ENCODE measurements at places on chromosomes 16 and 17.

DNA sequence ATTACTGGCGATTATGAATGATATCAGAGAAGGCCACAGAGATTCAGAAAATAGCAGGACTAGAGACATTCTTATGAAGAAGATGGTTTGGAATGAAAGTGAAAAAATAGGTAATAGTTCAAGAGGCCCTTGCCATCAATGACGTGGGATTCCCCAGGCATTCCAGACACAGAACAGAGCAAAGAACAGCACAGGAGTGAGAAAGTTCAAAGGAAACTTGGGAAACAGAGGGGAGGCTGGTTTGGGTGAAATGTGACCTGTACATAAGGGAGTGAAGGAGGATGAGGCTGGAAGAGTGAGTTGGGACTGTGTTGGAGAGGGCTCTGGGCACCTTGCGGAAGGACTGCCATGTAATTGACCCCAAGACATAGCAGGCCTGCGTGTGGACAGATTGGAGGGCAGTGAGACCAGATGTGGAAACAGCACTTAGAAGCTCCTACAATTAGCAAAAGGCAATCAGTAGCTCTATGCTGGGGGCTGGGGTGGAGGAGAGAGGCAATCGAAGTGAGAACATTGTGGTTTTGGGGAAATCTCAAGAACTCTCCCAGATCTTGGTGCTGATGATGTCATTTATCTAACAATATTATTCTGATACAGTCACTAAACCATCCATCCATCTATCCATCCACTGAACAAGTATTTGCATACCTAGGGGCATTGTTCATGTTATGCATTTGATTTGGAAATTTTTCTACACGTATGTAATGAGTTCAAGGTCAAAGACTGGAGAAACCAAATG lies 365.3 kb upstream of the ZFHX3 start:
- DNase-seq: no peak

DNA sequence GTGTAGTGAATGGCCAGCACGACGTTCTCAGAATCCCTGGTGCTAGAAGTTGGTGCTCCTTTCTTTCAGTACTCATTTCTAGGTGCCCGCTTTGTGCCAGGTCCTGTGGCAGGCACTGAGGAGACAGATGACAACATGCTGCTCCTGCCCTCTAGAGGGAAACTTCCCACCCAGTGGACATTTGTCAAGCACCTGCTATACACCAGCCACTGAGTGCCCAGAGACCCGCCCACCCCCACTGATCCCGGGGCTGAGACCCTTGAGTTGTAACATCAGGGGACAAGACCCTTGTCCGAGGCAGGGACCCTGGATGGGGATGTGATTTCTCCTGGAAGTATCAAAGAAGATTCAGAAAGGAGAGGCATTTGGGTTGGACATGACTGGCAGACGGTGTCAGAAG lies 25.1 kb downstream of the UNC13D start:
- no peak for DNase-seq

DNA sequence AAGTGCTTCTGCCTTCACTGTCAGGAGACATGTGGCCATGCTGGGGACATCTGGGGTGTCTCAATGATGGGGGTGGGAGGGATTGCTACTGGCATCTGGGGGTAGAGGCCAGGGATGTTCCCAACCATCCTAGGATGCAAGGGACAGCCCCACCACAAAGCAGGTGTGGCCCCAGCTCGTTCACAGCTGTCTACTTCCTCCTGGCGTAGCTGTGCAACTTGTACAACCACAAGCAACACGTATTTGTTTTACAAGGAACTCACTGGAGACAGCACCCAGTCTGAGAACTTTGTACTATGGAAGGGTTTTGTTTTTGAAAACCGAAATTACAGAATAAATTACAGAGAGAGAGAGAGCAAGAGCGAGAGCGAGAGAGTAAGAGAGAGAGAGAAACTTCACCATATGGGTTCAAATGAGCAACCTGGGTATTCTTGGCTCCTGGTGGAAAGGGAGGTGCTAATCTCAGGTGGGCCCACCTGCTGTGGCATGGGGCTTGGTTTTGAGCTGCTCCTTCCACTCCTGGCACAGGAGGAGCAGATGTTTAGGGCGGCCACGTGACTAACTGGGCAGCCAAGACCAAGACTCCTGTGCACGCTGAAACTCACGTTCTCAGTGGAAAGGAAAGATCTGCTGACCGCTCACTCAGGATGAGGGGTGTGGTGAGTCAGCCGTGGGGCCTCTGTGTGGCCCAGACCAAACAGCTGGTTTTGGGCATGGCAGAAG lies 17.5 kb upstream of the TNFRSF13B start:
- DNase-seq: no peak

- DNase-seq: no peak
Observed at GRCh38 chr17:74824961-74825627, 34.6 kb downstream of the GRIN2C start.

- peak; percentile 84 for DNase-seq
Observed at GRCh38 chr17:35433075-35433894, 985 bp upstream of the SLFN12 start.

GRCh38 chr16:57299009-57299718 lies 14.7 kb upstream of the PLLP start:
- DNase-seq: peak; percentile 27

GRCh38 chr17:80838311-80839025 lies 153.2 kb upstream of the CHMP6 start:
- no peak for DNase-seq

GRCh38 chr17:29883497-29883896 lies 46.5 kb downstream of the SSH2 start:
- DNase-seq: no peak

DNA sequence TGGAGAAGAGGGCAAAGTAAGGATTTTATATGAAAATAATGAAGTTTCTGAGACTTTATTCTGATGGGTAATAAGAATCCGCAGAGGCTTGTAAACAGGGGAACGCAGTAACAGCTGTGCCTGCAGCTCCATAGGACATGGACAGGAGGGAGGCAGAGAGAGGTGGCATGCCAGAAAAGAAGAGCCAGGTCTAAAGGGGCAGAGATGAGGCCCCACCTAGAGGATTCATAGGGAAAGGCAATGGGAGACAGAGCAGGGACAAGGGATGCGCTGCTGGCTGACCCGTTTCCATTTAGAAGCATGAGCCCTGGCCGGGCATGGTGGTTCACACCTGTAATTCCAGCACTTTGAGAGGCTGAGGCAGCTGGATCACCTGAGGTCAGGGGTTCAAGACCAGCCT lies 340.3 kb upstream of the CDH5 start:
- no peak for DNase-seq

- DNase-seq: no peak
Observed at GRCh38 chr17:49914096-49914490, 54.9 kb upstream of the DLX4 start.

GRCh38 chr17:54944796-54945195 lies 23.7 kb downstream of the COX11 start:
- DNase-seq: no peak

DNA sequence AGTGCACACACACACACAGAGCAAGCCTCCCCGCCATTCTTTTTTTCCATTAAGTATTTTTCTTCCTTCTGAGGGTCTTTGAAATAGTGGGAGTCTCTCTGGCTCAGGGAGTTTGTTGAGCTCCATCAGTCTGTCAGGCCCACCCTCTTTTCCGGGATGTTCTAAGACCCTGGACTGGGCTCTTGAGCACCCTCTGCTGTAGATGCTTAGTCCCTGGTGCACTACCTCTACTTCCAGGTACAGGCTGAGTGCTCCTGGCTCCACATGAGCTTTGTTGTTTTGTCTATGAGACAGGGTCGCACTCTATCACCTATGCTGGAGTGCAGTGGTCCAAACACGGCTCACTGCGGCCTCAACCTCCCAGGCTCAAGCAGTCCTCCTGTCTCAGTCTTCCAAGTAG lies 20.7 kb downstream of the LIMD2 start:
- DNase-seq: no peak

- DNase-seq: no peak
Observed at GRCh38 chr17:53837131-53837530, 14.4 kb downstream of the KIF2B start.

DNA sequence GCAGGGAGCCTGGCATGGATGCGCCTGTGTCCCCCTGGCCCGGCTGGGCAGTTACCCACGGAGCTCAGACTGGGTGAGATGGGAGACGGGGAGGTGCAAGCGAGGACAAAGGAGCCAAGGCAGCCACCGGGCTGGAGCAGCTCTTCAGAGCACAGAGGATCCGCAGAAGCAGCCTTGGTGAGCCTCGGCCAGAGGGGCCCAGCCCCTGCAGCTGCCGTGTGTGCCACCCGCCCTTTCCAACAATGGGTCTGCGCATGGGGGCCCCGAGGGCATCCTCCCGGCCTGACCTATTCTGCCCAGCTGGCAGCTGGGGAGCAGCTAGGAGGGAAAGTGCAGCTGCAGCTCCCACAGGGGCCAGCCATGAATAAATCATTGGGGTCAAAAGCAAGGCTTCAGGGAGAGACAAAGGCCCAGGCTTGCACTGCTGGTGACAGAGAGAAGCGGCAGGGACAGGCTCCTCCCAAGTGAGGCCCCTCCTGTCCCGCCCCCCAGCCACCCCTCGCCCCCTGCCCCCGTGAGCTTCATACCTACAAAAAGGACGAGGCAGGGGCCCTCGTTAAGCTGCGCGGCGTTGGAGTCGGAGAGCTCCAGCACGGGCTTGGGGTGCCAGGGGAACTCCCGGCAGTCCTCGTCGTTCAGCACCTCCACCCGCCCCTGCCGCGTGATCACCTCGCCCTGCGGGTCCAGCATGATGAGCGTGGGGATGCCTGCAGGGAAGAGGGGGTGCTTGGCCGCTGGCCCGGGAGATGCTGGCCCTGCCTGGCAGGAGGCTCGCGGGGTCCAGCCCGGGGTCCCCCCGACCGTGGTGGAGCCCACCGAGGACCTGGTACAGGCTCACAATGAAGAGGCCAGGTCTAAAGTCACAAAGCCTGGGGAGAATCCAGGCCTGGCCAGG lies 22.6 kb downstream of the MRM3 start:
- DNase-seq: no peak

GRCh38 chr17:6603744-6604325 lies 36.7 kb downstream of the KIAA0753 start:
- DNase-seq: no peak

DNA sequence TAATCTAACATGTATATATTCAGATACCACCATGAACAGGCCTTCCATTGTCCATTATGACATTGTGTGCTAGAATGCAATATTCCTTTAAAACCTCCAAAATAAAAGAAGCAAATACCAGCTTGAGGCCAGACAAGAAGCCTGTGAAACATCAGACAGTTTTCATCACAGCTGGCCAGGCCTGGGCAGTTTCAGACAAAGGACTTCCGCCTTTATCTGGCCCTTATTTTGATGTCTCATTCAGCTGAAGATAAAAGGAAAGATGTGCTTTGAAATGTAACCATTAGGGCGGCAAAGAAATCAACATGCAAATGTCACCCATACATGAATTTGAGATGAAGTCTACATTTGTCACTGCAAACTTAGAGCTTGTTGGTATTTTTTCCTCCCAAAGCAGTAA lies 737.5 kb downstream of the KCNJ2 start:
- DNase-seq: no peak

DNA sequence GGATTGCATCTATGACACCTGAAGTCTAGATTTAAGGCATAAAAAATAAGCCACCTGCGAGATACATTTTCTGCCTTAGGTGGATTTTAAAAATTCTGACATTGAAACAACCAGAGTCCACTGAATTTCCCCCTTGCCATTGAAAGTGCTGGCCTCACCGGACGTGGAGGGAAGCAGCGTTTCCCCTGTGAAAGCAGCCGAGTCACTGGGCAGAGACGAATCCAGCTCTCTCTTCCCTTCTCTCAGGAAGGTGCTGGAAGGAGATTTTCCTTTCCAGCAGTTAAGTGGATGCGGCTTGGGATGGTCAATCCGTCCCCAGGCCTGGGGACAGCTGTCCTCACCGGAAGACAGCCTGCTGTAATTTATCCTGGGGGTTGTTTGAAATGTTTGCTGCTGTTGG lies 270.9 kb upstream of the FOXF1 start:
- DNase-seq: no peak

DNA sequence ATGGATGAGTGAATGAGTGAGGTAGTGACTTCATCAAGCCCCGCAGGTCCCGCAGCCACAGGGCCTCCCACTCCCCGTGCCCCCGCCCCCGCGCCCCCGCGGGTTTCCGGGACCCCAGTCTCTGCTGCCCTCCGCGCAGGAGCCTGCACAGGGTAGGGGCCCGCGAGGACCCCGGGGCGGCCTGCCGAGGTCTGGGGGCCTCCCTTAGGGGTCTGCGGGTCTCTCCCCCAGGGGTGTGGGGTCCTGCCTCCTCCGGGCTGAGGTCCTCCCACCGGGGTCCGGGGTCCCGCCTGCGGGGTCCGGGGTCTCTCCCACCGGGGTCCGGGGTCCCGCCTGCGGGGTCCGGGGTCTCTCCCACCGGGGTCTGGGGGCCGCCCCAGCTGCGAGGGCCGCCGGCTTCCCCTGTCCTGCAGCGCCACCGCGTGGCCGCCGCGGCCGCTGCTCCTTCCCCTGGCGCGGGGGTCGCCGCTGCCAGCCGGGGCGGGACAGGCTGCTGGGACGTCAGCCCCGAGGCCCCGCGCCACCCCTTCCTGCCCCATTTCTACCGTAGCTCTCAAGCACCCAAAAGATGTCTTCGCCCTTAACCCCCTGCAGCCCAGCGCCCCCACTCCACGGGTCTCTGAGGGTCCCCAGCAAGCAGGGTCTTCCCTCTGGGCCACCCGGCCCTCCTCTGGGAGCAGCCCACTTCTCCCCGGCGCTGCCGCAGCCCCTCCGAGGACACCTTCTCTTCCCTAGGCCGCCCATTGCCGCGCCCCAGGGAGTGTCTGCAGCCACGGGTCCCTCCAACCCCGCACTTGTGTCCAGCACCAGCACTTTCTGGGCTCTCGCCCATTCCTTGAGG lies 10.4 kb upstream of the CHMP6 start:
- DNase-seq: peak; percentile 47

DNA sequence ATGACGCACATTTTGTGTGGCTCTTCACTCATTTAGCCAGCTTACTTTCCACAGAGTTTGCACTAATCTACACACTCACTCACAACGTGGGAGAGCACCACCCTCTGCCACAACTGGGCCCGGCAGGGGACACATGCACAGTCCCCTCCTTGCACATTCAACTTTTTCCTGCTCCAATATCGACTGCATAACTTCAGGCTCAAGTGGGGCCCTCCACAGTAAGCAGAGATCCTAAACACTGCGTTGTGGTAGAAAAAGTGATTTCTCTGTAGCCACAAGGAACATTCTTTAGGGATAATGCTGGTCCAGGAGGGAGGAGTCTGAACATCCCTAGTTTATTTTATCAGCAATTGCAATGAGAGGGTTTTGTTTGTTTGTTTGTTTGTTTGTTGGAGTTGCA lies 40.0 kb downstream of the MRPS23 start:
- no peak for DNase-seq

GRCh38 chr17:34269969-34270368 lies at the start of gene CCL7:
Gene CCL7 (plus strand): TSS chr17:34270221. CDS start chr17:34270291, 70 bp downstream.
- DNase-seq: no peak

DNA sequence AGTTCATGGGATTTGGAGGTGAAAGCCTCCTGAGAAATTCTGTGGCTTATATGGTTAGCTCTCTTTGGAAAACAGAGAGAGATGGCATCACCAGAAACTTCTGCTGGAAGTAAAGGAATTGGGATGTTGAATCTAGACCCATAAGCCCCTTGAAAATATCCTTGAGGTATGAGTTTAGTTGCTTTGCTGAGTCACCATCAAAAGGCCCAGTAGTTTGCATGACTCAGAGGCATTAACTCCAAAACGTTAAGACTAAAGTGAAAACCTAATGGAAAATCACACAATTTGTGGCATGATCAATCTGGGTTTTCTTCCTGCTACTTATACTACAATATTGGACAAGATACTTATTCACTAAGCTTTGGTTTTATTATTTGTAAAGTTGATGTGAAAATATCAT lies 349.2 kb upstream of the SALL1 start:
- DNase-seq: no peak

- peak; percentile 13 for DNase-seq
Observed at GRCh38 chr17:30780343-30780742, 44.1 kb downstream of the CRLF3 start.
